Upper lobe of left lung (tissue), 6 donors: ENCODE measurements at places on chromosomes 5 and 9.
A peak's percentile ranks its signal among the peaks of the same experiment; 100 is the strongest.

DNA sequence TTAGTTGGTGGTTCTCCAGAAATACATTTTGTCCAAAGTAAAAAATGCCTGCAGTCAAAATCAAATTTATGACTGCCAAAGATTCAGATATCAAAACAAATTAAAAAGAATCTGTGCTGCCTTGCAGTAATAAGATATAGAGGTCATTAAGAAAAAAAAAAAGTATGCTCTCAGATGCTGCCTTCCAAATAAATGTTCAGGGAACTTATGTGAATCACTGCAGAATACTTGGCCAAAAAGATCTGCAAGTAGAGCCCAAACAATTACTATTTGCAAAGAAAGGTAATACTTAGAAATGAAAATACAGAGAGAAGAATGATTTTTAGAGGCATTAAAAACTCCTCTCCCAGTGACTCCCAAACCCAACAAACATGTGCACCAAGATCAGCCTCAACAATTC, 52.4 kb downstream of the MRPS27 start:
- no peaks in the 10 kb centered on the region for H3K4me1 ChIP-seq
- no peak for DNase-seq
- no peak overlapping the region for H3K27ac ChIP-seq

- H3K27me3 ChIP-seq, result no peaks in the 10 kb centered on the region
- no peak for DNase-seq
- no peak overlapping the region for H3K27ac ChIP-seq
- no peaks in the 10 kb centered on the region for H3K4me1 ChIP-seq
- peaks cover 28% of the 10 kb centered on the region for H3K36me3 ChIP-seq
- H3K4me3 ChIP-seq, result no peak overlapping the region
These were observed 69.4 kb downstream of the RIGI start for GRCh38 chr9:32456564-32456963.

DNA sequence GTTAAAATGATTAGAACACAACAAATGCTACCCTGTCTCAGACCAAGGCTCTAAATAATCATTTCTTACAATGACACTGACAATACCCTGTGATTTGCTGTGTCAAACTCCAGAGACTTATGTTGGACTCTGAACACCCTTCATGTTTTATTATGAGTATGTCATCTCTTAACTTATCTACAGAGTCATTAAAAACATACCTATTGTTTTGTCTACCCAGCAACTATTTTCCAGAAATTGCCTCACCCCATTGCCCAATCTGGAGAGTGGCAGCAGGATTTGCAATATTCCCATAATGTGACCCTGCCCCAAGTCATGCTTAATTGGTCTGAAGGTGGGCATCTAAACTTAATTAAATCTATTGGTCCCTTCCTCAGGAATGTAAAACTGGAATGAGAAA, 23.0 kb upstream of the KIF2A start:
- no peak overlapping the region for H3K27ac ChIP-seq
- H3K27me3 ChIP-seq, result no peaks in the 10 kb centered on the region
- H3K4me1 ChIP-seq, result no peaks in the 10 kb centered on the region
- H3K36me3 ChIP-seq, result no peaks in the 10 kb centered on the region
- no peak for DNase-seq

GRCh38 chr5:116135344-116135743, 50.5 kb downstream of the COMMD10 start:
- DNase-seq, result no peak
- H3K4me3 ChIP-seq, result no peak overlapping the region
- H3K36me3 ChIP-seq, result no peaks in the 10 kb centered on the region
- no peaks in the 10 kb centered on the region for H3K4me1 ChIP-seq

DNA sequence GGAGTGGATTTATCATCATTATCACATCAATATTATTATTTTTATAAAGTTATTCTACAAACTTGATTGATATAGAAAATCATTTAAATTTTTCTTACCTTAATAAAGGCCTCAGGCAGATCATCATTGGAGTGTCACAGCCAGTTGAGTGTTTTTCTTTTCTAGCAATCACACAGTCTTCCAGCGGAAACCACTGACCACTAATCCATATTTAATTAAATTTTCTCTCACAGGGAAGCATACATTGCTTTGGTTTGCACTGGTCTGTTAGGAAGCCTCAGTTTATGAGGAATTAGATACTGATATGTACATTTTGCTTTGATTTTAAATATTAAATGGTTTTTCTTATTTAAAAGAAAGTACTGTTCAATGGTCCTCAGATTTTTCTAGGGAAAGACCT, 6.7 kb downstream of the SPZ1 start:
- no peaks in the 10 kb centered on the region for H3K36me3 ChIP-seq
- no peak for DNase-seq
- H3K4me1 ChIP-seq, result no peaks in the 10 kb centered on the region
- no peaks in the 10 kb centered on the region for H3K27me3 ChIP-seq
- no peak overlapping the region for H3K27ac ChIP-seq
- H3K4me3 ChIP-seq, result no peak overlapping the region

- H3K36me3 ChIP-seq, result no peaks in the 10 kb centered on the region
- DNase-seq, result no peak
- H3K4me1 ChIP-seq, result no peaks in the 10 kb centered on the region
These were observed 331.0 kb downstream of the GLIS3 start for GRCh38 chr9:3968891-3969290.

DNA sequence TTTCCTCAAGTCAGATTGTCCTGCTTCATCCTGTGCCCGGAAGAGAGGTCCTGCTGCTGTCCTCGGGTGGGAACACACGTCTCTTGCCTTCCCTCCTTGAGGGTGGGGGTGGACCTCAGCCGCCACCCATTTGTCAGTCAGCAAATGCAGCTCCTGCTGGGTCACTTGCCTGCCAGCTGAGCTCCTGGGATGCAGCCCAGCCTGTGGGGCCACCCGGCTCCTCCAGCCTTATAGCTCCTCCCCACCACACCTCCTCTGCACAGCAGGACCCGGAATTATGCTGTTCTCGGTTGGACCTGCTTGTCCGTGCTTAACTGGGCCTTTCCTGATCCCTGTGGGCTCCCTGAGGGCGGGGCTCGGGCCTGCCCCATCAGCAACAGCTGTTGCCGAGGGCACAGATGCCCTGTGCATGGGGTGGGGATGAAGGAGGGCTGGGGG, 52.7 kb downstream of the RXRA start:
- no peaks in the 10 kb centered on the region for H3K27me3 ChIP-seq
- H3K4me3 ChIP-seq, result no peak overlapping the region

- no peaks in the 10 kb centered on the region for H3K4me1 ChIP-seq
- no peaks in the 10 kb centered on the region for H3K36me3 ChIP-seq
- no peaks in the 10 kb centered on the region for H3K27me3 ChIP-seq
These were observed 30.2 kb upstream of the NRG2 start for GRCh38 chr5:140073296-140073695.

DNA sequence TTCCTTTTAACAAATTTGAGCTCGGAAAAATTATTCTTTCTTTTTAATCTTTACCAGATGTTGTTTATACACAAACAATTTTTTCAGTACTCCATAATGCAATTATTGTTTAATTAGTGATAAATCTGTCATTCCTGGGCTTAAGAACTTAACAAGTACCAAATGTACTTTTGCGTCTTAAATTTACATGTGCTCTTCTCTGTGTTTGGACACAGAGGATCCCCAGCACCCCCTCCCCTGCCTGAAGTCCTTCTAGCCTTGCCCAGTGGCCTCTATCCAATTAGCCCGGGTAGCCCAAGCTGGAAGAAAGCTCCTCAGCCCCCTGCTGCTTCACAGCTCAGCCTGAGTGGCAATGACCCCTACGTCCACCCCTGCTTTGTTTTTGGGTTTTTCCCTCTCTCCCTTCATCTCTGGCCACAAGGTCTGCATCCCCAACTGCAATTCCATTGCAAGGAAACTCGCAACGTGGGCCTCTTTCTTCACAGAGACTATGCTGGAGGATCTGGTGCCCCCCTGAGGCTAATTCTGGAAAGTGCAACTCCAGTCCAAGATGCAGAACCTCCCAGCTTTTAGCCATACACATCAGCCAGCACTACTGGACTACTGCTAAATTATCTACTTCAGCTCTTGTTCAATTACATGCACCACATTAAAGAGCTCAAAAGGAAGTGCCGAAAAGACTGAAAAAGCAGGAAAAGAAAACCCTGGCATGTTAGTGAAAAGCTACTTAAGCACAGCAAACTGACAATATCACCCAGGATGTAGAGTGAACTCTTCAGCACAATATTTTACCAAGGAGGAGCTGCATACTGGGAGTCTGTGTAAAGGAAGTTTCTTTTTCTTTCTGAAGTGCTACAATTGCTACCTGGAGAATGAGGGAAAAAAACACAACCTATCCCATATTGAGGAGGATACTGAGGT, 186.2 kb downstream of the FANCC start:
- H3K4me1 ChIP-seq, result peaks cover 22% of the 10 kb centered on the region
- H3K4me3 ChIP-seq, result no peak overlapping the region
- H3K27me3 ChIP-seq, result no peaks in the 10 kb centered on the region
- no peak for DNase-seq

- no peaks in the 10 kb centered on the region for H3K27me3 ChIP-seq
- no peak for DNase-seq
- no peaks in the 10 kb centered on the region for H3K36me3 ChIP-seq
- H3K27ac ChIP-seq, result no peak overlapping the region
- no peaks in the 10 kb centered on the region for H3K4me1 ChIP-seq
These were observed 87.3 kb downstream of the PRDM6 start for GRCh38 chr5:123176224-123176937.

DNA sequence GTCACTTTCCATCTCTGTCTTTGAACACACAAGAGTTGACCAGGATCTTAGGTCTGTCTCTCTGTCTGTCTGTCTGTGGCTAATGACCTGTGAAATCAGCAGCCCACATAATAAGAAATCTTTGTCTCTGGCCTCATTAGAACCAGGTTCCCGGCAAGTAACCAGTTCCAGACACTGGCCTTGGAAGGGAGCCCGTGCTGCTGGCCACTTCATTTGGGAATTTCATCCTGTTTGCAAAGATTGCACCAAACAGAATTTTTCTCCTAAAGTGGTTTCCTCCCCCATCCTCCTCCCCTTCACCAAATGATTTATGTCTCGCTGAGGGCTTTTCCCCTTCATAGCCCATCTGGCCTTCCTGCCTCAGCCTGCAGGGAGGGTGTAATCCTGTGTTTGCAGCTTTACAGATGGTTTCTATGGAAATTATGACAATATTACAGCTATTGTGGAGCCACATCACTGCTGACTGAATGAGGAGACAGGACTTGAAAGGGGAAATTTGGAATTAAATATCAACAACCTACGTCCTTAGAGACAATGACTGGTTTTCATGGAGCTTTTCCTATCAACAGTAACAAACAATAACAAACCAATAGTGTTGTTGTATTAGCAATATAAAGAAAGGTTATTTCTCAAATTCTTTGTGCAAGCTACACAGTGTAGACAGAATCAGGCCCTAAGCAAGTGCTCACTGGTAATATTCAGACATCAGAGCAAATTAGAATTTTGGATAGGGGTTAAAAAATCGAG, 25.7 kb downstream of the DPYSL3 start:
- H3K27ac ChIP-seq, result peak overlapping the region; percentile 74
- H3K27me3 ChIP-seq, result no peaks in the 10 kb centered on the region
- no peak overlapping the region for H3K4me3 ChIP-seq
- peaks cover 37% of the 10 kb centered on the region for H3K4me1 ChIP-seq

- no peaks in the 10 kb centered on the region for H3K27me3 ChIP-seq
- no peak overlapping the region for H3K4me3 ChIP-seq
- peaks cover 12% of the 10 kb centered on the region for H3K4me1 ChIP-seq
- no peak for DNase-seq
These were observed 46.2 kb downstream of the TSPAN17 start for GRCh38 chr5:176693477-176693851.

DNA sequence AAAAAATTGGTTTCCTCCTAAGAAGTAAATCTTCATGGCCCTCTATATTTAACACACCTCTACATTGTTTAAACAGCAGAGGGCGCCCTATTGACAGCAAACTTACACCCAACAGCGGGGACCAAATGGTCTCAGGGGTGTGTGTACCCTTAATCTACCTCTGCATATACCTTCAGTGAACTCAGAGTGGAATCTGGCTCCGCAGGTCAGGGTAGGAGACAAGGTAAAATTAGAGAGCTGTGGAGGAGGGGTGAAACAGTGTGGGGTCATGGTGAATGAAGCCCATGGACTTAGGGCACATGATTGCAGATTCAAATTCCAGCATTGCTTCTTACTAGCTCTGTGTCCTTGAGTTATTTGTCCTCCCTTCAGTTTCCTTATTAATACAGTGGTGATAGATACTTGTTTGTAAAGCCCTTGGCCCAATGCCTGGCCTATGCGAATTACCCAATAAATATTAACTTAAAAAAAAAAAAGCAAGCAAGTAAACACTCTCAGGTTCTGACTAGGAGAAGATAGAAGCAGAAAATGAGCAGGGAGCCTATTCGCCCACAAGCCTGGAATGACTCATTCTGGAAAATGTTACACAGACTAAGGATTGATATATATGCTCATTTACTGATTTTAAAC, 122.9 kb downstream of the CAVIN4 start:
- no peak overlapping the region for H3K4me3 ChIP-seq
- no peaks in the 10 kb centered on the region for H3K27me3 ChIP-seq
- H3K36me3 ChIP-seq, result no peaks in the 10 kb centered on the region

DNA sequence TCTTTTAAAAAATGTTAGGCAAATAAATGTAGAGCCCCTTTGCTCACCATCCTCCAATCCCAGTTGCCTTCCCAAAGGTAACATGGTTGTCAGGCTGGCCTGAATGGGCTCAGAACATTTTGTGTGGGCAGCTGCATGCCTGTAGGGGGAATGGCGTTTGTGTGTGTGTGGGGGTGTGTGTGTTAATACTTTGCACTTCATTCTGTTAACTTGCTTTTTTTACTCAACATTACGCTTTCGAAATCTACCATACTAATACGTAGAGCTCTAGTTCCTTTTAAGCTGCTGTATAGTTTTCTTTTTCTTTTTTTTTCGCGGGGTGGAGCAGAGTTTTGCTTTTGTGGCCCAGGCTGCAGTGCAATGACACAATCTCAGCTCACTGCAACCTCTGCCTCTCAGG, 14.0 kb downstream of the MYOZ3 start:
- peaks cover 24% of the 10 kb centered on the region for H3K4me1 ChIP-seq
- no peaks in the 10 kb centered on the region for H3K36me3 ChIP-seq

GRCh38 chr5:91340532-91340931, 42.6 kb downstream of the ARRDC3 start:
- no peak overlapping the region for H3K4me3 ChIP-seq
- H3K27me3 ChIP-seq, result no peaks in the 10 kb centered on the region
- H3K4me1 ChIP-seq, result no peaks in the 10 kb centered on the region
- H3K27ac ChIP-seq, result no peak overlapping the region
- H3K36me3 ChIP-seq, result no peaks in the 10 kb centered on the region

DNA sequence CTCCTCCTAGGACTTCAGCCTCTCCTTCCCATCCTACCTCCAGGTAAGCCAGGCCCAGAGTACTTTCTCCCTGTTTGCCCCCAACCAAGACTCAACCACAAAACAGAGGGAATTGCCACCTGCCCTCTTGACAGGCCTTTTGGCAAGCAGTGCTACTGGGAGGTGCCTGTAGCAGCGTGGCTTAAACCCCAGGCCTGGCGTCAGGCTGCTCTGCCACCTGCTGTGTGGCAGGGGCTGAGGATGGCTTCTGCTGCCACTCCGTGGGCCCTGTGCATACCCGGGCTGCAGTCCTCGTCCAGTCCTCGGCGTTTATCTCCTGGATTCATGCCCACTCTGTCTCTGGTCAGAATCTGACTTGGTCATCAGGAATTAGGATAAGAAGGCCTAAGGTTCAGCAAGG, 163.1 kb downstream of the PAX5 start:
- H3K4me3 ChIP-seq, result no peak overlapping the region
- no peaks in the 10 kb centered on the region for H3K4me1 ChIP-seq
- H3K36me3 ChIP-seq, result no peaks in the 10 kb centered on the region
- H3K27ac ChIP-seq, result no peak overlapping the region

GRCh38 chr5:180367991-180368390, 14.9 kb upstream of the GFPT2 start:
- DNase-seq, result no peak
- H3K36me3 ChIP-seq, result no peaks in the 10 kb centered on the region
- H3K4me1 ChIP-seq, result no peaks in the 10 kb centered on the region
- no peak overlapping the region for H3K4me3 ChIP-seq
- no peak overlapping the region for H3K27ac ChIP-seq
- H3K27me3 ChIP-seq, result no peaks in the 10 kb centered on the region
